NCI-H2081 treated with DMSO at 0.1 percent for 48 hours (cell line): ENCODE measurements at places on chromosomes 13 and 19.

- DNase-seq: no peak
Observed at GRCh38 chr13:59766236-59766635, 397.5 kb downstream of the DIAPH3 start.

- DNase-seq: no peak
Observed at GRCh38 chr19:3669947-3670795, 30.1 kb downstream of the PIP5K1C start.

DNA sequence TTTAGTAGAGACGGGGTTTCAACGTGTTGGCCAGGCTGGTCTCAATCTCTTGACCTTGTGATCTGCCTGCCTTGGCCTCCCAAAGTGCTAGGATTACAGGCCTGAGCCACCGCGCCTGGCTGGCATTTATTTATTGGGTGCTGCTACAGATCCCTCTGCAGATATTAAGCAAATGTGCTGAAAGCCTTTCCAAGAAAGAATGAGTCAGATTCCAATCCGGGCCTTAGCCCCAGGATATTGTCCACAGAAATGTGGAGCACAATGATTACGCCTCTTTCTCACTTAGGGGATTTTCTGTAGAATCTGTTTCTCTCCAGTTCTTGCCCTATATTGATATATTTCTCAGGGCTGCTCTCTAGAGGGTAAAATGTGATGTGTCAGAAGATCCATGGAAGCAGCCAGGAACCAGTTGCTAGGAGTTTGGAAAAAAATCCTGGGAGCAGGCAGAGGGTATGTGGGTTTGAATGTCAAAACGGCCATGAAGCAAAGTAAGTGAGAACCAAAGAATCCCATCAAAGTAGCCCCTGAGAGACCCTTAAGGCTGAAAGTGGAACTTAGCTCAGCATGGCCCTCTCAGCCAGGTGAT, 24.8 kb upstream of the IGFL4 start:
- DNase-seq: no peak

DNA sequence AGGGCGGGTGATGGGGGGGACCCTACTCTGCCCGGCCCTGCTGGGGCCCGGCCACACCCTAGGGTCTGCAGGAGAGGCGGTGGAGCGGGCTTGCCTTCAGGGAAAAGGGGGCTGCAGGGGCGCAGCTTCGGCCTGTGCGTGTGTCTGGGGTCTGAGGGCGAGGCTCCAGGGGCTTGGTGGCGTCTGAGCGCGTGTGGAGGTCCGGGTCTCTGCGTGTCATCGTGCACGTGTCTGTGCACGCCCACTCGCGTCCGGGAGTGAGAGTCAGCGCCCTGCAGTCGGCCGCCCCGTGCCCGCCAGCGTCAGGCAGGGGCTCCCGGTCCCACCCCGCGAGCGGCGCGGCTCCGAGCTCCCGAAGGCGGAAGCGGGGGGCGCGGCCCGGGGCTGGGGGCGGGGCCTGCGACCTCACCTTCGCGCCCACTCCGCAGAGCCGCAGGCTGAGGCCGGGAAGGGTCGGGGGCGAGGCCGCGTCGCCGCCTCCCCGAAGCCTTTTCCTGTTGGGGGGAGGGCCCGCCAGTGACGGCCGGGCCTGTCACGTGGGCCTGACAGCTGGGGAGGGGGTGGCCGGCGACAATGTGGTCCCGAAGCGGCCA, at the start of gene ARHGAP45:
ARHGAP45 (plus strand) TSS at position 420 of the 593 bp plus-strand sequence. CDS start 239 bp downstream, outside the sequence.
- DNase-seq: no peak

- no peak for DNase-seq
Observed at GRCh38 chr13:20984879-20985278, 76.5 kb downstream of the LATS2 start.
